ENCODE measurements at places on chromosomes 16 and 17. TPM values are rescaled to one million over a fixed set of nuclear protein-coding genes. Genes with fewer than 3 reads are reported as not detected.

KRT16 gene
- polyA plus RNA-seq, result 0.09 TPM

PLK1 gene
- polyA plus RNA-seq, result 16.2 TPM

RNF40 gene
- 42.0 TPM for polyA plus RNA-seq

SLFN14 gene
- polyA plus RNA-seq, result not detected

AMFR gene
- polyA plus RNA-seq, result 75.9 TPM

IGSF6 gene
- polyA plus RNA-seq, result not detected

METTL16 gene
- polyA plus RNA-seq, result 15.4 TPM

CRYBA1 gene
- not detected for polyA plus RNA-seq

RGS9 gene
- 2.6 TPM for polyA plus RNA-seq

SCN4A gene
- polyA plus RNA-seq, result not detected

WNT9B gene
- polyA plus RNA-seq, result not detected

STUB1 gene
- 94.6 TPM for polyA plus RNA-seq

SHISA9 gene
- not detected for polyA plus RNA-seq
